SW 1271 (cell line): ENCODE measurements at places on chromosomes 3 and 15.

- DNase-seq = peak; percentile 20
Measured at GRCh38 chr3:151468284-151468917, 7.5 kb upstream of the IGSF10 start.

- no peak for DNase-seq
Measured at GRCh38 chr15:73082812-73083211, 30.5 kb downstream of the NEO1 start.

GRCh38 chr3:170806676-170807075 lies 63.3 kb downstream of the RPL22L1 start:
- no peak for DNase-seq

DNA sequence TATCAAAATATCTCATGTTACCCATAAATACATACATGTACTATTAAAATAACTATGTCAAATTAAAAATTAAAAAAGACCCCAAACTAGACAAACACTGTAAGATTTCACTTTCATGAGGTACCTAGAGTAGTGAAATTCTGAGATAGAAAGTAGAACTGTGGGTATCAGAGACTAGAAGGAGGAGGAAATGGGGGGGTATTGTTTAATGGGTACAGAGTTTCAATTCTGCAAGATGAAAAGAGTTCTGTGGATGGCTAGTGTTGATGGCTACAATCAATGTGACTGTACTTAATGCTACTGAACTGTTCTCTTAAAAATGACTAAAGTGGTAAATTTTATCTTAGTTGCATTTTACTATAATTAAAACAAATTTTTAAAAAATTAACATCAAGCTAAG lies 36.6 kb downstream of the RFX7 start:
- DNase-seq = no peak

DNA sequence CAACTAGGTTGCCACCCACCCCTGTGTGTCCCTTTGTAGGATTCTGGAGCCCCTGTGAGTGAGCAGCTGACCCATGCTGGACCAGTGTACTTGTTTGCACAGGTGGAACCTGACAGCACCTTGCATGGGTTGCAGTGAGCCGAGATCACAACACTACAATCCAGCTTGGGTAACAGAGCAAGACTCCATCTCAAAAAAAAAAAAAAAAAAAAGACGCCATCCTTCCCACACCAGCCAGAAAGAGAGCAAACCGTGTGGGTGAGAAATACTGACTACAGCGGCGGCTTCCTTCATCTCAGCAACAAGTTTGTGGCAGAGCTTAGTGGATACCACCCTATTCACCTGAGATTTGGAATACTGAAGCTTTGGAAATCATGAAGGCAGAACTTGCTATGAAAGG lies 746 bp upstream of the CD80 start:
- no peak for DNase-seq

DNA sequence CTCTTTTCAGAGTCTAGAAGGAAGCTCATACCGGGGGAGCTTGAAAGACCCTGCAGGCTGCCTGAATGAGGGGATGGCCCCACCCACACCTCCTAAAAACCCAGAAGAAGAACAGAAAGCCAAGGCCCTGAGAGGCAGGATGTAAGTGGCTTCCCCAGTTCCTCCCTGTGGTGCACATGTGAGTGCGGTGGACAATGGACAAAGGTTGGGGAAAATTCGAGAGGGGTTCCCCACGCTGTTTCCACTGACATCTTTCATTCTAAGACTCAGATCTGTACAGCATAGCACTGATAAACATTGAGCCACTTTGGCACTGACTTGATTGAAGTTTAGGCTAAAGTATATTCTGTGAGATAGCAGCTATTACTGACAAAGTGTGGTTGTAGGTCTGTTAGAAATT lies 79.5 kb upstream of the UMPS start:
- no peak for DNase-seq

DNA sequence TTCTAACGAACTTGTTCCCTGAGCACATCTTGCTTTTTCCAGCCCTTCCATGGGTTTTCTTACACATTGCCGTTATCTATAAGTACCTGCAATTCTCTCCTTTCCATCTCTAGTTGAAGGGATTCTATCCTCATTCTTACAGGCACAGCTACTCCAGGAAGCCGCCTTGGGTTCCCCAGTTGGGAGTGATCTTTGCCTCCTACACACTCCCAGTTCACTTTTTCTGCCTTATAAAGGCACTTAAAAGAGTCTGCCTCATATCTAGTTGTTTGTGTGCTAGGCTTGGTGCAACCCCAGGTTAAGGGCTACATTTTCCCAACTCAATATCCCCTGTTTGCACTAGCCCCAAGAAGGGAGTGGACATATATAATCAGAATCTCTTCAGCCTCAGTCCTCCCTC lies 44.0 kb upstream of the IREB2 start:
- no peak for DNase-seq

- no peak for DNase-seq
Measured at GRCh38 chr15:40332113-40332781, 8.5 kb downstream of the CCDC9B start.
